ENCODE measurements at places on chromosomes 11 and 22.

- no peak for DNase-seq
Observed at GRCh38 chr11:104462341-104462740, 298.4 kb upstream of the PDGFD start.

DNA sequence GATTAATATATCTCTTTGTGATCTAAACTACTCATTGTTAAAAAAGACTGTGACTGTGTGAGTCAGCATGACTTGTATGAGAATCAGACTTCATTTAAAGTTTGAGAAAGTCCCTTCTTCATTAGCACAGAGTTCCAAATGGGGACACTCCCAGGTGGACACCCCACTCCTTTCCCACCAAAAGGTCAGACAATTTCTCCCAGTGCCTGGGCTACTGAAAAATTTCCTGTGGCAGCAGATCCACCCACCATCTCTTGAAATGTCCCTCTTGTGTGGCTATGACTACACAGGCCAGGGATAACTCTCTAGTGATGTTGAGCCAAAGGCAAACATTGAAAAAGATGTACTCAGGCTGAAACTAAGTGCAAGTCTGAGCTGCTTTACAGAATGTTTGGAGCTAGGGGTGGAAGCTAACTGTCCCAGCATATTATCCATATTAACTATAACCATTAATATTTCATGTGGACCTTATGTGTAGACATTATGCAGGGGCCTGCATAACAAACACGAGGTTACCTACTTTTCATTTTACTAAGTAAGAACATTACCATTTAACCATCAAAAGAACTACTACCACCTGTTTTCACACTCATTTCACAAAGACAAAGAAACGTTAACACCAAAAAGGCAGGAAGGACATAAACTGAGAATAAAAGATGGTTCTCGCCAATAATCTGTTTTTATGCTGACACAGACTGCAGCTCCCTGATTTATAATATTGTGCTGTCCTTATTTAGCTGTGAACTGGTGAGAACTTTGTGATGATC, 44.8 kb downstream of the MMP20 start:
- no peak for DNase-seq

DNA sequence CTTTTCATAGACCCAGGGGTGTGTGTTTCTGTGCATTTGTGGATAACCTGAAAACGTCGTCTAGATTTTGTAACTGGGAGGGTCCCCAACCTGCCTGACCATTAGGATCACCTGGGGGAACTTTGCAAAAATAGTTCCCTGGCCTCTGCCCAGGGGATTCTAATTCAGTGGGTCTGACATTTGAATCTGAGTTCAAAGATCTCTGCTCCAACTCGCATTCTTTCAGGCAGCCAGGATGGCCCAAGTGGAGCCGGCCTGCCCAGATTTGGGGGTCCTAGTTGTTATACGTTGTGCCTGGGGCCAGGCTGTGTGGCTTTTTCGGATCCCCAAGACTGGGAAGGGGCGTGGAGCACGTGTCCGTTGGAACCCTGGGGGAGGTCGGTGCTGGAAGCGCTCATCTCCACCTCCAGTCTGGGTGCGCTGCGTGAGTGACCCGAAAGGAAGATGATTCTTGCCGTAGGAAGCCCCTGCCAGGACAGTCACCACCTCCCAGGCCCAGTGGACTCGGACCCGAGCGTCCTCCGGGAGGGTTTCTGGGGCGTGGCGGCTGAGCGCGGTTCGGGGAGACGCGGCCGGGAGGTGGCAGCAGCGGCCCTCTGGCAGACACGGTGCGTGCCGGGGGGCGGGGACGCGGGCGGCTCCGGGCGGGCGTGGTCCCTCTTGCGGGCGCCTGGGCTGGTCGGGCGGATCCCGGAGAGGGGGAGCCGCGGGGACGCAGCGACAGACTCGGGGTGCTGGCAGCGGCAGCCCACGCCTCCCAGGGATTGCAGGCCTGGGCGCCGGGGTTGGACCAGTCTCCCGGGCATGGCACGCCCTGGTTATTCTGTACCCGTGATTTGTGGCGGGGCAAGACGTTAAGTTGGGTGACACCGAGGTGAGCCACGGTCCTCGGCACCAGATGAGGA, 29.2 kb upstream of the PLET1 start:
- DNase-seq: peak; percentile 71

DNA sequence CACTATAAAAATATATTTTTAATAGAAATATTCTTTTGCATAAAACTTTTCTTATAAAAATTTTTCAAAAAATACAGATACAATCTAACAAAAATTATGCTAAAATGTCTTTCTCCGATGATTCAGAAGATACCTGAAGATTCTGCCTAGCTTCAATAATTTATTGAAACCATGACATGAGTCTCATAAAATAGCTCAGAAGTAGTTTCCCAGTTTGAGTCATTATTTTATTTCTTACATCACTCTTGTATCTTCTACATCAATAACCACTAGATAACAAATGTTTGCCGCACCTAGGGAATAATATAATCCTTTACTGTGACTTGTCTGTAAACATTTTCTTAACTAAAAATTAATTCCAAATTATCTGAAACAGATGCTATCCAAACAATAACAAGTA, 158.6 kb downstream of the FCHSD2 start:
- DNase-seq: no peak

DNA sequence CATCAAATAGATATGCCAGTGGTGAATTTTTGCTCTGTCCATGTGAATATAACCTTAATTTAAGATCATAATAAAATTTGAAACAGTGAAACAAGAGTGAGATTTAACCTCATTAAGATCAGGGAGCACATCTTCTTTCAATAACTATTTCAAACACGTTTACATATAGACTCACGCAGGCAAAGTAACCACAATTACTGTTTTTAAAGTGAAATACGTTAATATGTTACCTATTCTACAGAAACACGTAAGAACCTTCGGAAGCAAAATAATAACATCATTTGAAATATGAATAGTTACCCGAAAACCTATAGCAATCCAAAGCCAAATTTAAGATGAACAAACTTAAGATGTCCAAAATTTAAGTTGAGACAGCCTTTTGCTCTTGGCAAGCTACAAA, 136.2 kb upstream of the ZC3H12C start:
- DNase-seq: no peak

DNA sequence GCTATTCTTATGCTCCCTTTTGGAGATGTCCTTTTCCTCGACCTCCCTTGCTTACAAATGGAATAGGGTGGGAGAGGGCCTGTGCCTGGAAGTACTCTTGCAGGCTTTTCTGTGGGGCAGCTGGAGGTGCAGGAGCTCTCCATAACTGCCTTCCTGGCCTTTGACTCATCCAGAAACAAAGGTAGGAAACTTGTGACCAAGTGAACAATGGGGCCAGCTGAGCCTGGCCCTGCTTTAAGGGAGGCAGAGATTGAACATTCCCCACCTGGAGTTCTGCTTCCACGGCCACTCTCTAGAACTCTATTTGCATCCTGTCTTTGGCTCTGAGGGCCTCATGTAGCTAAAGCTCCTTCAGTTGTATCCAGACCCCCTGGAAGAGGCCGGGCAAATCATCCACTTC, 5.1 kb upstream of the LYVE1 start:
- no peak for DNase-seq

DNA sequence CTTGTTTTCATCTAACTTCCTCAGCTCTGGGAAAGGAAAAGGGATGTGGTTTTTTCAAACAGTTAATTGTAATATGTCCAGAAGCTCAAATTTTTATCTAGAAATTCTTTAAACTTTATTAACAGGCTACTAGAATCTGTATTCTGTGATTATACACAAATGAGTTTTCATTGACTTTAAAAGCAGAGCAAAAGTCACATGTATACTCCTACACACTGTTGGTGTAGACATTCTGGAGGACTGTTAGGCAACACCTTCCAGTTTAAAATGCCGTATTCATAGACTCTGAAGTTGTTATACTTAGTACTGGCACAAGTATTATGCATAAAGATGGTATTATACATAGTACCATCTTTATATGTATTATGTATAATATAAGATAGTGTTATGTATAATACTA, 64.9 kb downstream of the SPECC1L start:
- no peak for DNase-seq

GRCh38 chr11:88051396-88051795, 123.8 kb downstream of the RAB38 start:
- no peak for DNase-seq

DNA sequence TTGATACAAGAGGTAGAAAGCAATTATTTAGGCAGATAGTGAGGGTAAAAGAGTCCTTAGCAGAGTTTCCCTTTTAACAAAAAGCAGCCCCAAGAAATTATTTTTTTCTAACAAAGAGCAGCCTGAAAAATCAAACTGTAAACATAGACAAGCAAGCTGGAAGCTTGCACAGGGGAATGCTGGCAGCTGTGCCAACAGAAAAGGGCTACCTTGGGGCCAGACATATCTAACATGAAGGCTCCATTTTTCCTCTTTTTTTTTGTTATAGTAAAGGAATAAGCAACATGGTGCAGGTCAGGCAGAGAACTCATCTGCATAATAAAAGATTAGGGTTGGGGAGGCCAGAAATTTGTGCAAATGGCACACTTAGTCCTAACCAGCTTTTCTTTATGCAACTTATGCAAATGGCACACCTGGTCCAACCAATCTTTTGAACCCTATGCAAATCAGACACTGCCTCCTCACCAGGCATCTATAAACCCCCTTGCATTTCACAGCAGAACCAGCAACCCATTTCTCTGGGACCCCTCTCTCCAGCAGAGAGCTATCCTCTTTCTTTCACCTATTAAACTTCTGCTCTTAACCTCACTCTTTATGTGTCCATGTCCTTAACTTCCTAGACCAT, 41.8 kb downstream of the PDGFD start:
- DNase-seq: peak; percentile 89

GRCh38 chr22:36086170-36086490, 57.5 kb upstream of the RBFOX2 start:
- no peak for DNase-seq

DNA sequence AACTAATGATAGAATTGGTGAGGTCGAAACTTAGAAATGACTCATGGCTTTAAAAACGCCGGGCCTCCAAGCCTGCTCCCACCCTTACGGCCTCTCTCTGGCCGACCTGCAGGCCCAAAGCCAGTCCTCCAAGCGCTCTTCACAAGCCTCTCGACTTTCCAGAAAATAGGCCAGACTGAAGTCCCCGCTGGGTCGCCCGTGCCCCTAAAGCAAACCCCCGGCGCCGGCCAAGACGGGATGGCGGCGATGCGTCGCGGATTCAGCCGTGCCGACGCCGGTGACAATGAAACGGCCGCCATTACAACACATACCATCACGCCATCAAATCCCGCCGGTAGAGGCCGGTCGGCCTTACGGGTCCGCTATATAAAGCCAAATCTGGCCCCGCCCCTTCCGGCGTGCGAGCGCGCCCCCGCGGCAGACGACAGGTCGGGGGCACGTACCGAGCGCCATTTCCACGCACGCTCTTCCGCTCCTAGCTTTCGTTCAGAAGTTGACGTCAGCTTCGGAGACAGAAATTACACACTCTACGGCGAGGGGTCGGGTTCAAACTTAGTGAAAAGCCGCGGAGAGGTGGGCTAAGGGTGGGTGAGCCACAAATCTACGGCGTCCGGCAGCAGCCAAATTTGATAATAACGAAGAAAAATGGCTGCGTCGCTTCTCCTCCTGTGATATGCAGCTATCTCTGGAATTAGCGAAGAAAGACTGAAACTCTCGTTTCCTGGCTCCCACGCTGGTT, at the start of gene RPL3:
Gene RPL3 (minus strand): TSS at position 340 of the 739 bp plus-strand sequence. CDS start 26 bp downstream, at position 314.
- DNase-seq: peak; percentile 93

- no peak for DNase-seq
Observed at GRCh38 chr11:120307476-120307875, 17.6 kb upstream of the TLCD5 start.

DNA sequence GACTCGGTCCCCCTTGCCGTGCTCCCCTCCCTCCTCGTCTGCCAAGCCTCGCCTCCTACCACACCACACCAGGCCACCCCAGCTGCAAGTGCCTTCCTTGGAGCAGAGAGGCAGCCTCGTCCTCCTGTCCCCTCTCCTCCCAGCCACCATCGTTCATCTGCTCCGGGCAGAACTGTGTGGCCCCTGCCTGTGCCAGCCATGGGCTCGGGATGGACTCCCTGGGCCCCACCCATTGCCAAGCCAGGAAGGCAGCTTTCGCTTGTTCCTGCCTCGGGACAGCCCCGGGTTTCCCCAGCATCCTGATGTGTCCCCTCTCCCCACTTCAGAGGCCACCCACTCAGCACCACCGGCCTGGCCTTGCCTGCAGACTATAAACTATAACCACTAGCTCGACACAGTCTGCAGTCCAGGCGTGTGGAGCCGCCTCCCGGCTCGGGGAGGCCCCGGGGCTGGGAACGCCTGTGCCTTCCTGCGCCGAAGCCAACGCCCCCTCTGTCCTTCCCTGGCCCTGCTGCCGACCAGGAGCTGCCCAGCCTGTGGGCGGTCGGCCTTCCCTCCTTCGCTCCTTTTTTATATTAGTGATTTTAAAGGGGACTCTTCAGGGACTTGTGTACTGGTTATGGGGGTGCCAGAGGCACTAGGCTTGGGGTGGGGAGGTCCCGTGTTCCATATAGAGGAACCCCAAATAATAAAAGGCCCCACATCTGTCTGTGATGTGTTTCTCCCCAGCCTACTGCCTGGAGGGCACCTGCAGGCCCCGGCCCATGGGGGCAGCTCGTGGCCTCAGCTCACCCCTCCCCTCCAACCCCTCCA, 29.8 kb downstream of the CAPN1 start:
- no peak for DNase-seq

DNA sequence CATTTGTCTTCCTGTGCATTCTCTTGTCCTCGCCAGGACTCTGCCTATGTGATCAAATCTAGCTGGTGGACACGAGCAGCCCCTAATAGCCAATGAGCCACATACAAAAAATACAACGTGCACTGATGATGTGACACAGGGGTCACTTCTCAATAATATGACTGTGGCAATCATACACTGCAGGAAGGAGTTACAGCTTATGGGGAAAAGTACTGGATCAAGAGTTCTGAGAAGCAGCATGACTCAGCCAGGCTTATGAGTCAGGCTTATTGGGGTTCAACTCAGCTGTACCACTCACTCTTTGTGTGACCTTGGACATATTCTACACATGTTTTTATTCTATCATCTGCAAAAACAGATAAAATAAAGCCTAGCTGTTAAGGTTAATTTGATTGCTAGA, 889.4 kb upstream of the TENM4 start:
- DNase-seq: no peak

GRCh38 chr11:27626938-27627586, 73.2 kb downstream of the BDNF start:
- no peak for DNase-seq

GRCh38 chr11:40280159-40281051, 1179.0 kb downstream of the LRRC4C start:
- DNase-seq: no peak

DNA sequence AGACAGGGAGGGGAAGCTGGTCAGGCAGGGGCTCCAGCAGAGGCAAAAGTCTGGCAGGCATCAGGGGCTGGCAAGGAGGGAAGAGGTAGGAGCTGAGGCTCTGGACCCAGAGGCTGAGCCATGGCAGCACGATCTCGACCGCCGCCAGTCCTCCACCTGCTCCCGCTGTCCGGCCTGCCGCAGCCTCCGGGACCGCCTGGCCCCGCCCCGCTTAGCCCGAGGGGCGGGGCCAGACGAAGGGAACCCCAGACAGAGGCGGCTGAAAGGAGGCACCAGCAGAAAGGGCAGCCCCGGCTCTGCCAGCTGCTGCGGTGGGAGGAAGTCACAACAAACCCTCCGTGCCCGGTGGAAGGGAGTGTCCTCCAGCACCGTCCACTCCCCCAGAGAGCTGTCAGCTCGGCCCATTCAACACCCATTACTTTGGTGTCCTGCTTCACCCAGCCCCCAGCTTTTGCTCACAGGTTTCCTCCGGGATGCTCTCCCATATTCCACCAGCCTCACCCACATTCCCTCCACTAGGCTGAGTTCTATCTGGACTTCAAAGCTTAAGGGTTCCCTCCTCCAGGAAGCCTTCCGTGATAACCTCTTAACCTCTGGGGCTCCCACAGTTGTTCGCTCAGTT, at the start of gene MFNG:
Gene MFNG (minus strand): TSS at position 161 of the 622 bp plus-strand sequence. CDS start 207 bp downstream, outside the sequence.
- no peak for DNase-seq

GRCh38 chr22:25053153-25053805, 100.8 kb downstream of the KIAA1671 start:
- no peak for DNase-seq
